A673 (cell line): ENCODE measurements at places on chromosomes 3 and 15. TPM values are rescaled to one million over a fixed set of nuclear protein-coding genes. Genes with fewer than 3 reads are reported as not detected.

GRCh38 chr3:31724651-31725050, 191.9 kb downstream of the STT3B start:
- DNase-seq = peak; percentile 15

DNA sequence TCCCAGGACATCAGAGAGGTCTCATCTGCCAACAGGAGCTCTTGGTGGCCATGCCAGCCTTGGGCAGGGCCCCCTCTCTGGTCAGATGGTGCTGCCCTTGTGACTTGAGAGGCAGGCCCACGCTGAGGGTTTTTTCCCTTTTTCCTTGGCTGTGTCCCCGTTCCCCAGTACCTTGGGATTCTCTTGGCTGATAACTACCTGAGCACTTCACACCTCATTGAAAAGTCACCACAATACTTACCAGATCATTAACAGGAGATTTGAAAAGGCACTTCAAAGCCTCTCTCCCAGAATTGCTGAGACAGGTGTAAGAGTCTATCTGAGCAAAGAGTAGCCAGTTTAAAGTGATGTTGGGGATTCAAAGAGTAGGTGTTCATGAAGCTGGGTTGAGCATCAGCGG, 15.1 kb upstream of the TMEM158 start:
- no peak for DNase-seq

GRCh38 chr3:150061288-150062024, 90.8 kb upstream of the PFN2 start:
- no peak for DNase-seq

DNA sequence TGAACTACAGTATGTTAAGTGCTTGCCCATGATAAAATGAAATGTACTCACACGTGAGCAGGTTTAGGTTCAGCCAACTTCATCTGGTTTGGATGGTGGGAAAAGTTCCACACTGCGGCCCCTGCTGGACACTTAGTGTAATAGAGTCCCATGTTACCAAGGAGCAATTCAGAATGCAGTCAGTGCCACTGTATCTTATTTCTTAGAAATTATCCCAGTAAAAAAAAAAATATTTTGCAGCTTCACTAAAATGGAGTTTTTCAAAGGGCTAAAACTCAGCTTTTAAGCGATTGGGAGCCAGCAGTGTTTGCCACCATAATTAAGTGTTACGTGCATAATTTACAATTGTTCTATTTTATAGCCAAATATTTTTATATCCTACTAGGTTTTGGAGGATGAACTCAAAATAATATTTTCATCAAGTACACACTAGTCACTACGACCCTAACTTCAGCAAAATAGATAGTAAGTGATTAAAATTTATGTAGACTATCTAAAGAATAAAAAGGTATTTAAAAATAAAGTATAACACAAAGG, 371.7 kb upstream of the GBE1 start:
- DNase-seq = peak; percentile 57

GRCh38 chr3:184143327-184143726, 8.2 kb downstream of the EIF2B5 start:
- DNase-seq = no peak

DNA sequence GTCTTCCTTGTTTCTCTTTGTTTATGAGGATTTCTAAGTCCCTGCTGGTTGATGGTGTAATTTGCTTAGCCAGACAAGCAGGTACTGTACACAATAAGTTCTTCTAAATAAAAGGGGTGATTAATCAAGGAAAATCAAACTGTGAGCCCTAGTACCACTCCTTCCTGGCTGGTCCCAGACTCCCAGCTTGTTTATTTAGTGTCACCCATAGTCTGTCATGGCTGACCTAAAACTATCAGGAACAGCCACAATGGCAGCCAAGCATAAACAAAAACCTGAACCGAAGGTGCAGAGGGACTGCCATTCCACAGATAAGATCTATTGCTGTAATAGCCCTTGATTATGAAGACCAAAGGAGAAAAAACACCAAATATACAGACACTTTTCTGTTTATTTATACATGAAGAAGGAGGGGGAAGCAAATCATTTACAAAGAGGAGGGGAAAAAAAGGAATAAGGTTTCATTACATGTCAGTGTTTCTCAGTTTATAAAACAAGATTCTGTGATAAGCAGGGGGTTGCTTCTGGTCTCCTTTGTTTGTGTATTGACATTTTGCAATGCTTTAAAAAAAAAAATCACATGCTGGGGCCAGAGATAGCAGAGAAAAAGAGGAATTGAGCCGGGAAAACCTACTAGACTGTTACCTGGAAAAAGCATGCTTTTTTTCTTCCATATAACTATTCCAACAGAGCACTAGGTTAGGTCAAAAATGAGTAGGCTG, 182.4 kb upstream of the DPH6 start:
- DNase-seq = no peak

DNA sequence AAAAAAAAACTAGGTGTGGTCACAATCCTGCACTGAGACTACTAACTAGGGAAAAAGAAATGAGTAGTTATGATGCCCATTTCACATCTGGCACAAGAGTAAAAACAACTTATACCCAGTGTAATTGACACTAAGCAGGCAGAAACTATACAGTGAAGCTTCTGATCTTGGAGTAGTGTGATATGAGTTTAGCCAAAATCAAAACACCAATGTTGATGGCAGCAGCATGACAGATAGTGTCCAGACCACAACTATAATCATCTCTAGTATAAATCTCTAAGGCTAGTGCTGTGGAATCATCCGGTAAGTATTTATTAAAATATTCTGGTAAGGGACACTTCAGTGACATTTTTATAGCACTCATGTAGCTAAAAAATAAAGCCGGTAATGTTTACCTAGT, 108.5 kb upstream of the EPHA6 start:
- DNase-seq = no peak

- DNase-seq = no peak
Observed at GRCh38 chr15:49720261-49720660, 99.4 kb downstream of the DTWD1 start.

DNA sequence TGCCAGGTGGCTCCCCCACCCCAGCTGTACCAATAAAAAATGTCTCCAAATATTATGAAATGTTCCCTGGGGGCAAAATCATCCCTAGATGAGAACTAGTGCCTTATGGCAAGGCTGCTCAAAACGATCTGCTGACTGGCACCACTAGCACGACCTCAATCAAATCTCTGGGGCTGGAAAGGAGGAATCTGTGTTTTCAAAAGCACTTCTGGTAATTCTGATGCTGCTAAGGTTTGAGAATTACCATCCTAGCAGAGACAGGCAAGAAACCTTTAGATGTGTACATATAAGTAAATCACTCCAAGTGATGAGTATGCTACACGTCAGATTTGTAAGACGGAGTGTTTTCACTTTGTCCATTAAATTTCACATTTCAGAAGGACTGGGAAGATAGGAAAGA, 360.1 kb upstream of the THRB start:
- DNase-seq = no peak

AGTR1 gene
- not detected in 2 replicates for total RNA-seq

ZWILCH gene
- total RNA-seq = 32.4 and 36.3 TPM in 2 replicates

CCR9 gene
- total RNA-seq = not detected in 2 replicates

PAQR5 gene
- total RNA-seq = 16.0 and 19.1 TPM in 2 replicates

GABRR3 gene
- not detected in 2 replicates for total RNA-seq

CAMKV gene
- 5.4 and 6.5 TPM in 2 replicates for total RNA-seq
